Thyroid gland (tissue), 4 donors: ENCODE measurements at places on chromosomes 2 and 18. TPM values are rescaled to one million over a fixed set of nuclear protein-coding genes. Genes with fewer than 3 reads are reported as not detected.

ATP6V1B1 gene
- total RNA-seq, result not detected

DNA sequence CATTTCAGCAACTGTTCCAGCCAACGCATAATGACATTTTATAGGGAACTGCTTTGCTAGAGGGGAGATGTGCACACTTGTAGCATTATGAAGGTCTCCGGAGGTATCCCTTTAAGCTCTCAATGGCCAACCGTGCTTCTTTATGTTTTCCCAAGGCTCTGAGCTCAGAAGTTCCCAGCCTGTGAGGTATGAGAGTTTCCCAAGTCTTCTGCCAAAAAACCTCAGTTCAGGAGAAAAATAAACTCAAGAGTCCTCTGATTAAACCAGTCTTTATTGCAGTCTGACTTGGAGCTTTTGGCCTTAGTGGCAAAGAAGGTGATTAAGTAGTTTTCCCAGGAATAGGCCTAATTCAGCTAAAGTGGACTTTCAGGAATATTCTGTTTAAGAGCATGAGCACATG lies 35.4 kb upstream of the ZNF532 start:
- DNase-seq, result no peak

- DNase-seq, result no peak
Observed at GRCh38 chr2:173996766-173997165, 31.6 kb upstream of the SP3 start.

DNA sequence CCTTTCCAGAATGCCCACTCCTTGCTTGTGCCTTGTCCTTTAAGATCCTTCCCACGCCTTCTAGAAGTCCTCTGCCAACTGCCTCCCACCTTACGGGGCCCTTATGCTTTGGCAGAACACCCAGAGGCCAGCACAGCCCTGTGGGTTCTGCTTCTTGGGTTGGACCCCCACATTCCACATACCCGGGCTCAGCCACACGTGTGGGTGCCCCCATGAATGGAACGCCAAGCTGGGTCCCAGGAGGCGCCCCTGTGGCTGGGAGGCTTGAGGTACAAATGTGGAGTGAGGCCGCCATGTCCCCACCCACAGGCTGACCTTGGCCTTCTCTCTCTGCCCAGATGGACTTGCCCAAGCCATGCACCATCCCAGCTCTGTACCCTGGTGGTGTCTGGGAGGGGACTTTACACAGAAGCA lies 74.2 kb downstream of the STPG4 start:
- DNase-seq, result no peak

DYNAP gene
- total RNA-seq, result not detected

DNA sequence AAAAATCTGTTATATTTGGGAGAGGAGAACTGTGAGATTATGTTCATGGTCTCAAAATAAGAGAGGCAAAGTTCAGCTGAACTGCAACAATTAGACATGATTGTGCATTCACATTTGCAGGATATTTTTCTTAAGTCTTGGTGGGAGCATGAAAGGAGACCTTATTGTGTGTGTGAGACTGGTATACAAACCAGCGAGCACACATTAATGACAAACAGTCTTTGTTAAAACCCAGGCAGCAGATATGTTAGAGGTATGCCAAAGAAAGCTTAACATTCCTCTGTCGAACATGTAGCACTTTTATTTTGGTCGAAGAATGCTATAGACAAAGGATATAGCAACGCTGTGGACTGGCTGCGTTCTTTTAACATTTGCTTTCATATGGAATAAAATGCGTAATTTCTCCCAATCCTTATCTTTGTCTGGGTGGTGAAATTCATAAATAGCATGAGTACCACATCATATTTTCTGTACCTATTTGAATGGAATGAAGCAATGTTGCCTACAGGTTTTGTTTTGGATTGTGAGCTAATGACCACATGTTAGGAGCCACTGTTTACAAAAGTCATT lies 88.4 kb downstream of the ICOS start:
- no peak for DNase-seq

GRCh38 chr2:73930386-73930785 lies 3.7 kb downstream of the DGUOK start:
- DNase-seq, result no peak

DNA sequence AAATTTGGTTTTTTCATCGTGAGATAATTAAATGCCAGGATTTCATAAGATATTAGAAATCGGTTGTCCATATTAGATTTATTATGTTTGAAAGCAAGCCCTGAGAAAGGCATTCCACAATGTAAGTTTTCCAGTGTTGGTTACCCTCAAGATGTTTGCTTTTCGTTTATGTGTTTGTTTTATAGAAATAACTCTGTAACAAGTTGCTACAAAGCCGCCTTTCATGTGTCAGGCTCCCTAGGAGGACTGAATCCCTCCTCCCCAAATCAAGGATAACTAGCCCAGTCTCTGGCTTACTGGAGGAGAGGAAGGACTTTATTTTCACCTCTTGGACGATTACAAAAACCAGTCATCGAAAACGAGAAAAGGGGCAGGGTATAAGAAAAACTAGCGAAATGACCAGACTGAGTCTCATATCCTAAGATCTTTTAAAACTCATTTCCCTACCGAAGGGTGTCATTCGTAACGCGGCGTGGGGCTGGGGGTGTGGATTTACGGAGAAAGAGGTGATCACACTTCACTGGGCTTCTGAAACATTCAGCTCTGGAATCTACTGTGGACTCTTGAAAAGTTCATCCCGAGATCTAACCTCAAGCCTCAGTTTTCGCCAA lies 1.0 kb upstream of the PEX13 start:
- peak; percentile 15 for DNase-seq

GRCh38 chr2:55761024-55761423 lies 67.4 kb upstream of the PNPT1 start:
- DNase-seq, result no peak

- peak; percentile 85 for DNase-seq
Observed at GRCh38 chr2:43070030-43070429, 156.4 kb downstream of the ZFP36L2 start.

DNA sequence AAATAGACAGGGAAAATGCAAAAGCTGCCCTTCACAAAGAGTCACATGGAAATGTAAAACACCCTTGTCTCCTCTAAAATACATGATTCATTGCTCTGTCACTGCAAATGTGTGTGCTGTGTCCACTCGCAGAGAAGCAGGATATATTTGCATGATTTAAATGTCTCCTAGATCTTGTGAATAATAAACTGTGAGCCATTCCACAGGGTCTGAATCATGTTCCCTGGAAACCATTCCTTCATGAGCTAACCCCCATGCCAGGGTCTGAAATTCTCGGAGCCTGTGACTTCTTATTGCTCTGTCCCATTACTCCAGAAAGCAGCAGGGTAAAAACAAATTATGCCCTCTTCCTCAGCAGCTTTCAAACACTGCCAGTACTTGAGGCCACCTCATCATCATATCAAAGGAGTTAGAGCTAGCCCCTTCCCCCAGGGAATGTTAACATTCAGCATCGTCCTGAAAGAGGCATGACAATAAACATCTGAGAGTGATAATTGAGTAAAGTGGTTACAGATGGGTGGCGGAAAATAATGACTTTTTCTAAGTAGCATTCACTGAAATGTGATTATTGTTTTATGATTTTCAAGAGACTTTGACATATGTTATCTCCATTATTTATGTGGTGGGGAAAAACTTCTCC lies 11.7 kb upstream of the CNGA3 start:
- no peak for DNase-seq

COLEC12 gene
- 26.5 TPM for total RNA-seq

GRCh38 chr2:159226059-159226461 lies 60.4 kb downstream of the WDSUB1 start:
- DNase-seq, result peak; percentile 85

DNA sequence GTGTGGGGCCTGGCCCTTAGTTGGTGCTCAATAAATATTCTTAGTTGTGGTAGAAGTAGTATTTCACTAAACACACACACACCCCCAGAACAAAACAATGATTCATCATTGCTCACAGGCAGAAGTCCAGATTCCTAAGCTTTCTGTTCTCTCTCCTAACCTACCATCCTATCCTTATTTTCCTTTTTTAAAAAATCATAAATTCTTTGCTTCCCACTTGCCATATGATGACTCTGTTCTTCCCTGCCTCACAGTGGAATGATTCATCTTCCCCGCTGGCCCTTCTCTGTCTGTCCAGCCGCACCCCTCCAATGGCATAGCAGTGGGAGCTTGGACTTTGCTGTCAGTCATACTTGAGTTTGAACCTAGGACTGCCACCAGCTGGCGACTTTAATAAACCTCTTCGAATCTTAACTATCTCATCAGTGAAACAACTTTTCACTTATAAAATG lies 5.2 kb downstream of the EML6 start:
- DNase-seq, result no peak

GRCh38 chr2:42001711-42002201 lies 46.1 kb upstream of the PKDCC start:
- DNase-seq, result no peak

- no peak for DNase-seq
Observed at GRCh38 chr2:236554629-236555282, 14.9 kb upstream of the ACKR3 start.

DNA sequence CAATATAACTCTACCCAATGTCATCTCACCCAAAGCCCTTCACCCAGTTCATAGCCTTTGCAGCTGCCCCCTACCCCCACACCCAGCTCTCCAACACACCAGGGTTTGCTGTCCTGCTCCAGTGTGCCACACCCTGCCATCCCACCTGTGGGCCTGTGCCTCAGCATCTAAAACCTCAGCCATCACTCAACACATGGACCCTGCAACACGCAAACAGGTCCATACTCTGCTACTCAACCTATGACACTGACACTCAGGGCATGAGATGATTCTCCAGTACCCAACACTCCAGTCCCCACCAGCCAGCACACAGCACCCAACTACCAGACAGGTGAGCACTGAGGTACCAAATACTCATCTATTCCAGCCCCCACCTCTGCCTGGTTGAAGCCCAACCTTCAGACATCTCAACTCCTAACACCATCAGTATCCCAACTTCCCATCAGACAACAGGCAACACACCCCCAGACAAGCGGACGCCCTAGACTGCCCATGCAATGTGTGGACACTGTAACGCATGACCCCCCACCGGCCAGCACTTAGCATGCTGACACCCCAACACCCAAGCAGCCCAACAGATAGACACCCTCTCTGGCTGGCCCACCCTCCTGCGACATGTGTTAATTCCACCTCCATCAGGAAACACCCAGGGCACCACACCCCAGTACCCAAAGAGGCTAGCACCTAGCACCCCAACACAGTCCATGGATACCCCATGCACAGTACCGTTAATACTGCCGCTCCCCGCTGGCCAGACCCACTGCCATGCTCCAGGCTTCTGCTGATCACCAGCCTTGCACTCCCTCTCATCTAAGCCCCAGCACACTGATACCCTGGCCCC lies 25.0 kb downstream of the ZAP70 start:
- no peak for DNase-seq

DNA sequence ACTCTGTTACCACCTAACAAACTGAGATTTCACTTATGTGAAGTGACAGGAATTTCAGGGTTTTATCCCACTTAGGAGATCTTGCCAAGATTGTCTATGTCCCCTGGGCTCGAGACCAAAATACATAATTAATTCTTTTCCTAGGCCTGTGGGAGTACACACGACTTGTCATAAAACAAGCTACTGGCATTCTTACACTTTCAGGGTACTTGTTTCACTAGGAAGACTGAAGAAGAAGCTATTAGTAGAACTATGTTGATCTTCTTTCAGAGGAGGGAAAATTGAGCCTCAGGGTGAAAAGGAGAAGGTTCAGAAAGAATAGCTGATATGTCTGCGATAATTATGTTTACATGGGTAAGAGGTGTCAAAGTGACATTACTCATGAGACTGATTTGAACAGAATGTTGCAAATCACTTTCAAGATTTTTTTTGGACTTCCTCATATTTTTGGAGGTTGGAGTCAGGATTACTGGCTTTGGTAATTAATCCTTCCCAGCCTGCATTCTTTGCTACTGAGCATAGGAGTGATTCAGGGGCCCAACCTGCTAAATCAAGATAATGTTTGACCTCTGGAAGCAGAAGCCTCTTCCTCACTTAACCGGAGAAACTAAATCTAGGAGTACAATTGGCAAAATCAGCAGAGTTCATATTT lies 240.0 kb upstream of the NT5C1B start:
- no peak for DNase-seq

- no peak for DNase-seq
Observed at GRCh38 chr18:50977037-50977760, 9.4 kb downstream of the ELAC1 start.

- DNase-seq, result no peak
Observed at GRCh38 chr18:55319459-55320193, 268.4 kb downstream of the TCF4 start.

DNA sequence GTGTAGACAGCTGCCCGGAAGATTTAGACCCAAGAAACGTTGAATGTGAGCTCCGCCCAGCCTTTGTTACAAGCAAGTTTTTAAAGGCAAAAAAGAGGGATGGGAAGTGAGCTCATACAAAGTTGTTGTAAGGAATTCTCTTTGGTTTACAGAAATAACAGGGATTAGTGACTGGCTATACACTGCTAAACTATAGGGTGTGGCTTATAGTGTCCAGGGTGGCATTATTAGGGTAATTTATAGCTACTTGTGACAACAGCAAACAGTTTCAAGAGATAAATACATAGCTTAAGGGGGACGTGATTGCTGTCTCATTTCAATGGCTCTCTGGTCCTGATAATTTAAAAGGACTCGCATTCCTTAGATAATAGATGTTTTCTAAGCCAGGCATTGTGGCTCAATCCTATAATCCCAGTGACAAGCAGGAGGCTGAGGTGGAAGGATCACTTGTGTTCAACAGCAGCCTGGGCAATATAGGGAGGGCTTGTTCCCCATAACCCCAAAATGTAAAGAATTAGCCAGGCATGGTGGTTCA lies 66.5 kb upstream of the TGIF1 start:
- no peak for DNase-seq

- DNase-seq, result peak; percentile 73
Observed at GRCh38 chr2:103789381-103790095, 1027.7 kb downstream of the TMEM182 start.

SLC19A3 gene
- total RNA-seq, result 0.89 TPM

- DNase-seq, result no peak
Observed at GRCh38 chr18:4511166-4511565, 56.1 kb upstream of the DLGAP1 start.

MERTK gene
- 34.4 TPM for total RNA-seq

GRCh38 chr18:48605408-48605845 lies 66.6 kb downstream of the CTIF start:
- no peak for DNase-seq

- no peak for DNase-seq
Observed at GRCh38 chr2:23092831-23093230, 292.1 kb upstream of the KLHL29 start.

DNA sequence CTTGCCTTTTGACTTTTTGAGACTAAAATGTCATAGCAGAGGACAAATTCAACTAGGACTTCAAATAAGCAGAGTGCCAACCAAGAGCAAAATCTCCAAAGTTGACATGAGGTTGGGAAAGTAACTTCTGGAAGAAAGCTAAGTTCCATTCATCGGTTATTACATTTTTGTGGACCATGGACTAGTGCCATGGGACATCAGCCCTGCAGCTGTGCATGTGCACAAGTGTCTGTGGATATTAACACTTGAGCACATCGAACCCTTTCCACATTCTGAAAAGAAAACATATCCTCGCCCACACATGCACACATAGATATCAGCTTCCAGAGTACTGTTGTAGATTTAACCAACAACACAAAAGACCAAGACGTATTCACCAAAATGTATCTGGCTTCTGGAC lies 262.6 kb downstream of the NYAP2 start:
- no peak for DNase-seq

- no peak for DNase-seq
Observed at GRCh38 chr2:209976698-209977385, 25.6 kb upstream of the RPE start.

SLC25A12 gene
- 61.4 TPM for total RNA-seq
